Liver (tissue), 10 donors: ENCODE measurements at places on chromosomes 3 and 15. TPM values are rescaled to one million over a fixed set of nuclear protein-coding genes. Genes with fewer than 3 reads are reported as not detected.

DNAJA4 gene
- total RNA-seq = 2.9 TPM

ARRDC4 gene
- 13.4 TPM for total RNA-seq

DNA sequence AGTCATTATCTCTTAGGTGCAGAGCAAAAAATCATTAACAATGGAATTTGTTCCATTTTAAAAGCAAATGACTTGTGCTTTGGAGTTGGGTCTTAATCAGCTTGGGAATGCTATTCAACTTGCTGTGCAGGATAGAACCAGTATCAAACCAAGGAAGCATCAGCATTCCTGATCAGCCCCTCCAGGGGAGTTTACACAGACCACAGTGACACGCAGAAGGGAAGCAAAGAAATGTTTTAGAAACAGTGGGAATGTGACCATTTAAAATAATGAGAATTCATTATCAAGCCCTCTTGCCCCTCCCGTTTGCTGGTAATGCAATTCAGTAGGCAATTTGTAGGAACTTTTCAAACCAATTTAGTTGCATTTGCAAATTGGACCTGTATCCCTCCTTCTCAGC, 155.1 kb downstream of the LRTM1 start:
- no peak for DNase-seq

DNA sequence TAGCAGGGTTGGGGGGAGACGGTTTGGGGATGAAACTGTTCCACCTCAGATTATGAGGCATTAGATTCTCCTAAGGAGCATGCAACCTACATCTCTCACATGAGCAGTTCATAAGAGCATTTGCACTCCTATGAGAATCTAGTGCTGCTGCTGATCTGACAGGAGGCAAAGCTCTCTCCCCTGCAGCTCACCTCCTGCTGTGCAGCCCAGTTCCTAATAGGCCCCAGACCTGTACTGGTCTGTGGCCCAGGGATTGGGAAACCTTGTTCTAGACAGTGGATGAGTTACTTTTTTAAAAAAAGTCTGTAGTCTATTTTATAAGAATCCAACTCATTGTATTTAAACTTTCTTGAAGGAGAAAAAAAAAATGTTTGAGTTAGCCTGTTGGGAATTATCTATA, 100.0 kb downstream of the HHLA2 start:
- DNase-seq = no peak

DNA sequence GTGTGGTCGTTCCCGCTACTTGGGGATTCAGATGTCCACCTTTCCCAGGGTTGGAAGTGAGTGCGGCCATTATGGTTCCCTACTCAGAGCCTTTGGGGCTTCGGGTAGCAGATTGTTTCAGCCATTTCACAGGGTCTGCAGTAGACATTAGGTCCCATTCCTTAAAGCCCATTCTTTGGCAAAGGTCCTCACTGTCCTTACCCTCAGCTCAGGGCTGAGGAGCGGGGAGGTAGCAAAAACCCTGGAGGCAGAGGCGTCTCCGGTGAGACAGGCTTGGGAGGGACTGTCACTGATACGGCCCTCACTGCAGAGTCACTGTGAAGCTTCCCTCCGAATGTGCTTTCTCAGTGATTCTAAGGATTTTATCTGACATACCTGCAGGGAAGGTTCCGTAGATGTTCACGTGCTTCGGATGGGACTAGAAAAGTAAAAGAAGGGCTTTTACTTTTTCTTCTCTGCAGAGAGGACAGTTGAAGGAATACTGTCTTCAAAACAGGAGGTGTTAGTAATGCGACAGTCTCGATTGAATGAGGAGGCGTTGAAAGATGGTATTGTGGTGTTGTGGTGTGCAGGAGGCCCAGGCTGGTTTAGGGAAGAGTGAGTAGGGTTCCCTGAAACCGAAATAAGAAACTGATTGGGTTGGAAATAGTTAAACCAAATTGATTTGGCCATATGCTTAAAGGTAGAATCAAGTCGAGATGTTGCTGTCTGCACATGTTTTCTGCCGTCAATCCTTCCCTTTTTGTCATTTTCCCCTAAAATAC, 630 bp downstream of the ATP6V1A start:
- DNase-seq = peak; percentile 65

DNA sequence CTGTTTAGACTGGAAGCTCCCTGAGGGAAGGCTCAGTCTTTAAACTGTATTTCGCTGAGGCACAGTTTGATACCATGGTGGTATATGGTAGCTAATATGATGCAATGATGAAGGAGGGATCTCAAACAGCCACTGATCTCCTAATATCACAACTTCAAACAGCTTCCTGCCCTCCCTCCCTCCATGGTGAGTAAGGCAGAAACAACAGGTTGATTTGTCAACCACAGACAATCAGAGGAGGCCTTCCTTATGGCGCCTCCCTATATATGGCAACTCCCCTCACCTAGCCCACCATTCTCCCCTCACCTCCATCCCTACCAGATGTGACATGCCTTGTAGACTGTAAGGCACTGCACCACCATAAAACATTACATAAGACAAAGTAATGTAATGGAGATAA, 316.5 kb upstream of the ICE2 start:
- no peak for DNase-seq
